Omental fat pad (tissue), 4 donors: ENCODE measurements at places on chromosomes 16 and 17. TPM values are rescaled to one million over a fixed set of nuclear protein-coding genes. Genes with fewer than 3 reads are reported as not detected.

Gene FADS6
- total RNA-seq: not detected

Gene RAMP2
- 51.3 TPM for total RNA-seq

Gene C17orf75
- 11.0 TPM for total RNA-seq

Gene KRT33B
- not detected for total RNA-seq

Gene PRKCA
- 6.7 TPM for total RNA-seq

Gene HOXB1
- not detected for total RNA-seq

Gene C16orf92
- not detected for total RNA-seq

Gene SLC35G6
- total RNA-seq: not detected

Gene TBC1D3E
- total RNA-seq: not detected

Gene GRAP
- total RNA-seq: 9.8 TPM

Gene SLC46A1
- 11.7 TPM for total RNA-seq

Gene CCL2
- total RNA-seq: 372 TPM

Gene ARHGAP44
- total RNA-seq: 3.6 TPM

Gene KRTAP9-8
- total RNA-seq: not detected

Gene WNK4
- 2.2 TPM for total RNA-seq

Gene RASL10B
- 62.0 TPM for total RNA-seq

Gene TBC1D3K
- not detected for total RNA-seq

Gene CPNE7
- total RNA-seq: 2.4 TPM

Gene SEBOX
- total RNA-seq: not detected

Gene STAT3
- 433 TPM for total RNA-seq

Gene HBM
- not detected for total RNA-seq

Gene PPY
- not detected for total RNA-seq

Gene CCDC47
- total RNA-seq: 61.3 TPM

Gene OSGIN1
- 12.1 TPM for total RNA-seq

Gene HGS
- 69.2 TPM for total RNA-seq

Gene PRSS22
- total RNA-seq: not detected

Gene IL17C
- not detected for total RNA-seq

Gene UBALD1
- total RNA-seq: 6.3 TPM

Gene WFIKKN2
- total RNA-seq: 0.24 TPM

Gene ZG16B
- not detected for total RNA-seq

Gene GNAO1
- 2.5 TPM for total RNA-seq

Gene ORC6
- total RNA-seq: 3.1 TPM

Gene GABARAPL2
- 76.9 TPM for total RNA-seq

Gene MAF
- 49.8 TPM for total RNA-seq

Gene TBC1D26
- total RNA-seq: not detected

Gene RNF43
- 0.19 TPM for total RNA-seq

Gene TMEM238L
- not detected for total RNA-seq
